ENCODE measurements at places on chromosomes 7 and 10.

DNA sequence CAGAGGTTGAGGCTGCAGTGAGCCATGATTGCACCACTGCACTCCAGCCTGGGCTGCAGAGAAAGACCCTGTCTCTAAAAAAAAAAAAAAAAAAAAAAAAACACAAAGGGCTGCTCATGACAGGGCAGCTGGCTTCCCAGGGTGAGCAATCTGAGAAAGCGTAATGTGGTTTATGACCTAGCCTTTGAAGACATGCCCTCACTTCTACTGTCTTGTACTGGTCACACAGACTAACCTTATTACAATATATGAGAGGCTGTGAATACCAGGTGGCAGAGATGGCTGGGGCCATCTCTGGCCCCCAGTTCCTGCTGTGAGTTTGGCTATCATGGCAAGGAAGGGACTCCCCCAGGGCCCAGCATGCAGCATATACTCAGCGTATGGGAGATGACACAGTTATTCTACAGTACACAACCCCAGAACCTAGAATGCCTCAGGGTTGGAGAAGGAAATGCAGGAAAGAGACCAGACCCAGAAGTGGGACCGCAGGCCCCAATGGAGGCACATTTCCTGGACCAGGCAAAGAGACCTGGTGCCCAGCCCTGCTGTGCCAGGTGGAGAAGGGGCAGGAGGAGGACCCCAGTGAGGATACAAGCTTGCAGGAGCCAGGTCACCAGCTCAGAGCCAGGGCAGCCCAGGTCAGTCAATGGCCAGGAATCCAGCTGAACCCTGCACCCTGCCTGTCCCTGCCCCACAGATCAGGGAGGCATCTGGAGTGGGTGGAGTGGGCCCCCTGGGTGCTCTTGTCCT, 26.3 kb downstream of the NPTX2 start:
- DNase-seq: no peak

DNA sequence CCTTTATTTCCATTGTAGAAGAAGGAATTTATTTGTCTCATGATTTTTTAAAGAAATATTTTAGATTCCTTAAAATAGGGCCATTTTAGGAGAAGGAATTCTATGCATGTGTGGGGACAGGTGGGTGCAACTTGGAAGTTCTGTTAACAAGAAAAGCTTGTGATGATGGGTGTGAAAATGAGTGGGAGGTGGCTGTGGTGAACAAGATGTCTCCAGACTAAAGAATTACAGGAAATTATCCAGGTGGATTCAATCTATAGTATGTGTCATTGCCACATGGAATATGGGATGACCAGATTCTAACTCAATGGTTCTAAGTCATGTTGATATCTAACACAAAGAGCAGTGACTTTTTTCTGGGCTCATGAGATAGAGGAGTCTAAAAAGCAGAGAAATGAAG, 229.6 kb upstream of the IGFBP3 start:
- DNase-seq: no peak

- no peak for DNase-seq
These were observed 161.1 kb upstream of the KLF14 start for GRCh38 chr7:130894909-130895750.

- no peak for DNase-seq
These were observed 174.4 kb upstream of the LYZL2 start for GRCh38 chr10:30803892-30804322.

DNA sequence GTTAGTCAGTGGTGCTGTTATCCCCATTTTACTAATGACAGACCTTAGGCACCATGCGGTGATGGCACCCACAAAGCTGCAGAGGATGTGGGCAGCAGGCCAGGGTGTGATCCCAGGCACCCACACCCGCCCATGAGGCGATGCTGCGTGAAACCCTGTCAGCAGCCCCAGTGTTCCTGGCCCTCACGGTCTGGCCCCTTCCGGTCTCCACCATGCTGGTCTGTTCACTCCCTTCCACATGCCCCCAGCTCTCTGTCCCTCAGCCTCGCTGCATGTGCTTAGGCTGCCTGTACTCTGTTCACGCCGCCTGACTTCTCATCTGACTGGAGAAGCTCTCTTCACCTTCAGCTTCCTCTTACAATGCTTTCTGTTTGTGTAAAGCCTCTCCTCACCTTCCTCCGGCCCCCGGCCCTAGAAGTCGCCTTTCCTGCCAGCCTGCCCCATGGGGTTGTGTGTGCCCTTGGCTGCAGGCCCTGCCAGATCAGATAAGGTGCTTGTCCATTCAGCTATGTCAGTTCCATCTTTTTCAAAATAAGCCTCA, 17.6 kb upstream of the ORAI2 start:
- no peak for DNase-seq

DNA sequence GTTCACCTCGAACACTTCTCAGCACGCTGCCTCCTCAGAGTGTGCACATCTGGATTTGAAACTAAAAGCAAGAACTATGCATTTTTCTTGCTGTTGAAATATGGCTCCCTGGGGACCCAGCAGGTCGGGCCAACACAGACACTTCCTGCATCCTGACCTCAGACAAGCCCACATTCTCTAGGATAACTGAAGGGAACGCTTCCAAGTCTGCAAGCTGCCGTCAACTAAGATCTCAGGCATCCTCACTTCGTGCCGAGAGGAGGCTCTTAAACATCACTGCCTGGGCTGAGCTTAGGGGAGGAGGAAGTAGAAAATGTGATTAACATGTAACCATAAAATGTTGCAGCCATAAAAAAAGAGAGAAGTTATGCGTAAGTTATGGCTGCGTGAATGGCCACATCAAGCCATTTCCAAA, 65.5 kb downstream of the PYROXD2 start:
- DNase-seq: no peak

GRCh38 chr7:27427416-27427815, 184.8 kb downstream of the EVX1 start:
- no peak for DNase-seq

- DNase-seq: no peak
These were observed 28.3 kb upstream of the GNA12 start for GRCh38 chr7:2872296-2872874.

DNA sequence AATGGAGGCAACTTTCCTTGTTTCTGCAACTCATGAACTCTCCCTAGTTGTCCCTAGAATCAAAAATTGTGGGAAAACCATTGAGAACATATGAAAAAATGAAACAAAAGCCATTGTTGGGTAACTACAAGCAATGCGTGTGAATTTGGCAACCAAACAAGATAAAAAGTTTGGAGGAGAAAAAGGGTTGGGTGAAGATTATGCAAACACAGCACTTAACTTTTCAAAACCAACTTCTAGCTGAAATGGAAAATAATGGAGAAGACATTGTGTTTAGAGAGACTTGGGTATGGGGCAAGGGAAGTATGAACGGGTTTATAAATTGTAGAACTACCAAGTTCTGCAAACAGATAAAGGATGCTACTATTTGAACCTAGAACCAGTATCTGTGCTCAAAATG, 89.0 kb upstream of the SVIL start:
- no peak for DNase-seq

DNA sequence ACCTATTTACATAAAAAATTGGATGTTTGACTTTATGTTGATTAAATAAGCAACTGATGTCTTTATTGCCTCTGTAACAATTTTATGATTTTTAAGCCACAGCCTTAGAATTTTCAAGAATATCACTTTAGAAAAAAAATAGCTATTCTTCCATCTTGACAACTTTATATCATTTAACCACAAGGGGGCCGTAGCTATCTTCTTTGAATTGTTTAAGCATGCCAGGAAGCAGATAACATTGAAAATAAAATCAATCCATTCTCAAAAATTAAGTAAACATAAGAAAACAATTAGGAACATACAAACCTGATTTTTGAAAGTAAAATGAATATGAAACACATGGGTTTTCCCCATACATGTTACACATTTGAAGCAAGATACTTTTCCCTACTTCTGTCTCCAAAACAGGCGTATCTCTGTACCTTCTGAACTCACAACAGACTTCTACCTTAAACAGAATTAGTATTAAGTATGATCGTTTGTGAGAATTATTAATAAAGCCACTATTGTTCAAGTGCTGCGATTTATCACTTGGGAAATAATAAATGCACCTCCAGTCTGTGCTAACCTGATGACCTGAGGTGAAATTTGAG, 209.0 kb downstream of the CACNA2D1 start:
- DNase-seq: no peak

DNA sequence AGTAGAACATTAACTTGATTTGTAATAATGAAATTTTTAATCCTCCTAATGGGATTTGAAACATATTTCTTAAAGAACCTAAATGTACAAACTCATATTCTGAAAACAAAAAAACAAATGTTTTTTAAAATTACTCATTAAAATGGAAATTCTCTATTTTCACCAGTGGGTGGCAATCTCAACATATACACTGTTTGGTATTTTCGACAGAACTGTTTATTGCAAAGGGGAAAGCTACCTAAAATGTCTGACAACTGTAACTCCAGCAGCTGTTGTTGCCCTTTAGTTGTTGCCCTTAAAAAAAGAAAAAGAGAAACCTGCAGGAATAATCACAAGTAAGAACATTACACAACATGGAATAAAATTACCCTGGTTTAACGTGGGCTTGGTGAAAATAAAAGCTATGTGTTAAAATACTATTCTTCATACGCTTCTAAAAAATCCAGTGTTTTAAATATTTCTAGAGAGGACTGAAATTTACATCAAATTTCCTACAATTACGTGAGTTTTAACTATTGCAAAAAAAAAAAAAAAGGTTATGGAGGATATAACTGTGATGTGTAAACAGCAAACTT, 54.5 kb downstream of the COL1A2 start:
- no peak for DNase-seq

All from cortex of kidney (tissue), 1 donor.